ENCODE measurements at places on chromosomes 11 and 22.

GRCh38 chr22:38468443-38469305 is 778 bp downstream of the KDELR3 start:
- no peak for DNase-seq

- DNase-seq = no peak
Observed at GRCh38 chr22:46902998-46903916, 140.8 kb downstream of the TBC1D22A start.

DNA sequence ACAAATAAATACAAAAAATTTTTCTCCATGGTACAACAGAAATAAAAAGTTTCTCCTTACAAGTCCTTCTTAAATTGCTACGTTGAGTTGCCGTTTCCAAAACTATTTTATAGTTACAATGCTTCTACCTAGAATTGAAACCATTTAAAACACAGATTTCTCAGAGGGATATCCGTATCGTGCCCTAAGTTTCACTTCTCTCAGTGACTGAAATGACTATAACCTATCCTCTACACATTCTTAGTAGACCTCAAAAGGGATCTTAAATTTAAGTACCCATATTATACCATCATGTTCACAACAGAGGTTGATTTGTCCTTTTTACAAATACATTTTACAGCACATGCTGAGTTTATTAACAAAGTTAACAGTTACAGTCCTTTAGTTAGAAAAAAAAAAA is 44.1 kb downstream of the USP28 start:
- DNase-seq = no peak

- DNase-seq = no peak
Observed at GRCh38 chr11:14768526-14769188, 123.4 kb downstream of the CYP2R1 start.

DNA sequence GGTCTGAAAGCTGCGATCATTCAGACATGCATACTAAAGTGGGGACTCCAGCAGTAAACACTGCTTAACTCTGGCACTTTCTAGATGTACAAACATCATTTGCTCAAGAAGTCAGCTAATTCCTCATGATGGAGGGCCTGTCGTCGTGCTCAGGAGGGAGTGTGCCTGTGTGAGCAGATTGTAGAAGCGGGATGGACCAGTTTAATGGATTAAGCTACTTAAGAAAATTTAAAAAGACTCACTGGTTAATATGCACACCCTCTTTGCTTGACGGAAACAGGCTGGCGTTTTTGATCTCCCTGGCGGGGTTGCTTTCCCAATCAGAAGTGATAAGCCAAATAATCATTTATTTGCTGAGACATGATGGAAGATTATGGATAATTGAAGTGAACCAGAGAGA is 79.0 kb downstream of the LDLRAD3 start:
- no peak for DNase-seq

DNA sequence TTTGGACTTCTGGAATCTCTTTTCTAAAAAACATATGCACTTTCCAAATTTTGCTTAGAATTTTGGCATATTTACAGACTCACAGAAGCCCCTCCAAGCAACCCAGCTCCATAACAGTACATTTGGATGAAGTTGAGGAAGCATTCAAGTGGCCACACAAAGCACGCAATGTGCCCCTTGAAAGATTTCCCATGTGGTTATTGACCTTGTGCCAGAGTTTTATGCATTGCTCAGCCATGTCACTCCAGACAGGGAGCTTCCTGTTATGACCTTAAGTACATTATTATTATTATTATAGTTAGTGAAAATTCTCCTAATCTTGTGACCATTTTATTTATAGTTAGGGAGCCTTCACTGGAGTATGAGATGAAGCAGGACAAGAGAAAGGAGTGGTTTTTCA is 35.0 kb upstream of the BDNF start:
- no peak for DNase-seq

Measured in stimulated activated CD4-positive, alpha-beta T cell treated with anti-CD3 and anti-CD28 coated beads, Interleukin-1b, Interleukin-23, amount 100 ng/mL, for 24 hours (primary cell).